BJ (cell line): ENCODE measurements at places on chromosomes 13 and 19. TPM values are rescaled to one million over a fixed set of nuclear protein-coding genes. Genes with fewer than 3 reads are reported as not detected.

GRCh38 chr13:104411141-104411765, 1345.0 kb upstream of the SLC10A2 start:
- DNase-seq: no peak

DNA sequence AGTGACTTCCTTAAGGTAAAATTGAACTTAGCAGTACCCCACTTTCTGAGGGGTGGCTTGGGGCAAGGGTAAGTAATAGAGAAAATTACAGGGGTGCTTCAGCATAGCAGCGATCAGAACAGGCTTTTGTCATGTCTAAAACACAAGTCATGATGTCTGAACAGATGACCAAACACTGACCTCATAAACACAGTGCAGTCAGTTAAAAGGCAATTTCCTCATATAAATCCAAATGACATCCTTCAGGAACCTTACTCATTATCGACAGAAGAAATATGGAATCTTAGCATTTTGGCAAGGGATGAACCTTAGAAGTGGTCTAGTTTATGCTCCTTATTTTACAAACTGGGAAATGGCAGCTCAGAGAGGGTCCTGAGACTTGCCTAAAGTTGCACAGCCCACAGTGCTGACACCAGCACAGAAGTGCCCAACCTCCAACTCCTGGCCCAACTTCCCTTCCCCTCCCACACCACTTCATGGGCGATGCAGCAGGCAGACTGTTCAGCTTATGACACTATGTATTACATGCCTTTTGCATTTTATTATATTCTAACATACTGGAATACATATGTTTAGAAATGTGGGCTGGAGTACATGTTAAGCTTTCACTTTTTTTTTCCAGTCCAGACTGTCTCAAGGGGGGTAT, 3.6 kb downstream of the GJA3 start:
- DNase-seq: no peak

- DNase-seq: no peak
Observed at GRCh38 chr19:4541114-4541805, 1.4 kb upstream of the LRG1 start.

DNA sequence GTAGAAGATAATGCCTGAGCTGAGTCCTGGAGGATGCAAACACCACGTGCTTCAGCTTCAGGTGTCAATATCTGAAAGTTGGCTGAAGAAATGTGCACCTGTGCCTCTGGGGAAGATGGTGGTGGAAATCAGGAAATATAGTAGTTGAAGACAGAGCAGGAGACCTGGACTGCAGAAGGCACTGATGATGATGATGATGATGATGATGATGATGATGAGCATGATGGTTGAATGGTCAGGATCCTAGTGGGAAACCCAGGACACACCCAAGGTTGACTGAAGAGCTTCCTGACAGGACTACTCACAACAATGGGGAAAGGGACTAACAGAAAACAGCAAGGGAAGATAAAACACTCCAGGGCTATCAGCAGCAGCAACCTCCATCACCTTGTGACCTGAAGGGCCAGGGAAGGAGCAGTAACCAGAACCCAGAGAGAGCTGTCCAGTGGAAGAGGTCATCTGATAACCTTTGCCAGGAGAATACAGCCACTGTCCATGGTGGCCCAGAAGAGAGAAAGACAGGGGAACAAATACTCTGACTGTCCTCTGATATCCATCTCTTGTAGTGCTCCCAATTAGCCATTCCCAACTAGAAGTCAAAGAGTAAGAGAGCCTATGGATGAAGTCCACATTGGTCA, 170.3 kb downstream of the TSHZ3 start:
- DNase-seq: no peak

- no peak for DNase-seq
Observed at GRCh38 chr13:74570834-74571233, 436.6 kb upstream of the KLF12 start.

DNA sequence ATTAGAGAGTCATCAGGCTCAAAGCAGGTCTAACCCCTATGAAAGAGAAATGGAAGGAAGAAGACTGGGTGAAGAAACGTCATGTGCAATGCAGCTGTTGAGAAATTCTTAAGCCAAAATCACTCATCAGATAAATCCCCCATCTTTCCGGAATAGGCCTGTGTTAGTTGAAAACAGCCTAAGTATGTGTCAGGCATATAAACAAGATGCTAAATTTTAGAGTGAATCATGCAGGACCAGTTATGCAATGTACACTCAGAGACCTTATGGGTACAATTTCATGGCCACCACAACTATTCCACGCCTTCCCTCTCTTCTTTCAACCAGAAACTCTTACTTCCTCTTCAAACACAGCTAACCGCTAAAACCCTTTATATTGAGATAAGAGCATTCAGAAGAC, 717.7 kb upstream of the ATXN8OS start:
- no peak for DNase-seq

DNA sequence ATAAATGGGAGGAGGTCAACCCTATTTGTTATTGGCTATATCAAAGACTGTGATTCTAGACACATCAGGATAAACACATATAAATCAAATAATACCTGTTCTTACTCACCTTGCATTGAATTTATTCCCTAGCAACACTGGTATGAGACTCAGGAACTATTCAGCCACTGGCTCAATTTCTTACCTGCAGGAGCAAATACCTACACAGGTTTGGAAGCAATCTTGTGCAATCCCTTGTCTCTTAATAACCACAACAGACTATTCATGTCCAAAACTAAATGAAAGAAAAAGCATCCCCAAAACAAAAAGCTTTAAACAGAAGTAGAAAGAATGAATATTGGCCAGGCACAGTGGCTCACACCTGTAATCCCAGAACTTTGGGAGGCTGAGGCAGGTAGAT, 55.5 kb downstream of the TBC1D4 start:
- DNase-seq: no peak

GRCh38 chr13:44359983-44360375, 13.6 kb upstream of the SERP2 start:
- DNase-seq: no peak

GRCh38 chr13:53066411-53066810, 37.8 kb downstream of the OLFM4 start:
- DNase-seq: no peak

DNA sequence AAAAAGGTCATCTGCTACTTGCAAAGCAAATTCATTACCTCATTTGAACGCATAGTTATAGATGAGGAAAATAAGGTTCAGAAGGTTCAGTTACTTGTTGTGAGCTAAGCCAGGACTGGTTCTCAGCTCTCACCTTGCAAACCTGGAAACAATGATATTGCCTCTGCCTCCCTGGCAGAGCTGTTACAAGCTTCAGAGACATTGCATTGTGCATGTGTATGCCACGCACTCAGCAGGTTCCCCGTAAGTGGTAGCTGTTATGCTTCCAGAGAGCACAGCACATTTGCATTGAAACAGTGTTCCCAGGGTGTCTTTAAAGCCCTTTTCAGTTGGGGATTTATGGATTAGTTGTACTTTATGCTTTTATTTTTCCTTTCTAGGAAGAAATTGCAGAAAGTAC, 80.6 kb downstream of the DGKH start:
- no peak for DNase-seq

- DNase-seq: no peak
Observed at GRCh38 chr13:97179501-97179900, 42.6 kb upstream of the MBNL2 start.

DNA sequence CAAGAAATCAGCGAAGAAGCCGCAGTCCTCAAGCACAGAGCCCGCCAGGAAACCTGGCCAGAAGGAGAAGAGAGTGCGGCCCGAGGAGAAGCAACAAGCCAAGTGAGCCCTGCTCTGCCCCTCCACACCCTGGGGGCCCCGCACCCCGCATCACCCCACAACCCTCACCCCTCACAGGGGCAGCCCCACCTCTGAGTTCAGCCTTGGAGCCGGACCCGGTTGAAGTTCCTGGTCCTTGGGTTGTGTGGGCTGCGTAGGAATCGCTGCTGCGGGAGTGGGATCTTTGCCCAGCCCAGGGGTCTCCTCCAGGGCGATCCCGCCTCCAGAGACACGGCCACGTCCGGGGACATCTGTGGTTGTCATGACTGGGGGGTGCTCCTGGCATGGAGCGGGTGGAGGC, 22.0 kb downstream of the PLIN4 start:
- DNase-seq: no peak

- DNase-seq: no peak
Observed at GRCh38 chr13:30971575-30971974, 39.1 kb downstream of the TEX26 start.

- no peak for DNase-seq
Observed at GRCh38 chr19:51462276-51462675, 4.0 kb upstream of the SIGLEC8 start.

DNA sequence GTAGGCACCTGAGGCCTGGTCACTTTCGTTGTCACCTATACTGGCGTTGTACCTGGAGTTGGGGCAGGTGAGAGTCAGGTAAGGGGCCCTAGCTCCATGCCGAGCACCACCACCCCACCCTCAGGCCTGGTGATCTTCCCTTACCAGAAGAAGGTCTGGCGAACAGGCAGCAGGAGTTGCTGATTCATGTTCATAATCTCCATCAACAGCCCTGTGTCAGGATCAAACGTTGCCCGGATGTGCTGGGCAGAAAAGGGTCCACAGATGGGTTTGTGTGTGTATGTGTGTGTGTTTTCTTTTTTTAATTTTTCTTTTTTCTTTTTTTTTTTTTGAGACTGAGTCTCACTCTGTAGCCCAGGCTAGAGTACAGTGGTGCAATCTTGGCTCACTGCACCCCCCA, 14.3 kb downstream of the MAN2B1 start:
- no peak for DNase-seq

GRCh38 chr13:22451327-22451741, 729.4 kb upstream of the SGCG start:
- DNase-seq: no peak

DNA sequence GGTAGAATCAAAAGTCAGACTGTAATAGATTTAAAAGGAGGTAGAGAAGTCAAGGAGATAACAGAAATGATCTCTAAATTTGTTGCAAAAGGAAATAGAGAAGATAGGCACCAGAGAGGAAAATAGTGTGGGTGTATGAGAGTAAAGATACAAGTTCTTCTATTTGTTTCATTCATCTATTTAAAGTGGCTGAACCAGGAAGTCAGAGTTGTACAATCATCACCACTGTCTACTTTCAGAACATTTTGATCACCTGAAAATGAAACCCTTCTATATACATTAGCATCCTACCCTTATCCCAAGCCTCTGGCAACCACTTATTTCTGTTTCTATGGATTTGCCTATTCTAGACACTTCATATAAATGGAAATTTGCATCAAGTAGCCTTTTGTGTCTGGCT, 36.7 kb downstream of the INTS6 start:
- DNase-seq: no peak

DNA sequence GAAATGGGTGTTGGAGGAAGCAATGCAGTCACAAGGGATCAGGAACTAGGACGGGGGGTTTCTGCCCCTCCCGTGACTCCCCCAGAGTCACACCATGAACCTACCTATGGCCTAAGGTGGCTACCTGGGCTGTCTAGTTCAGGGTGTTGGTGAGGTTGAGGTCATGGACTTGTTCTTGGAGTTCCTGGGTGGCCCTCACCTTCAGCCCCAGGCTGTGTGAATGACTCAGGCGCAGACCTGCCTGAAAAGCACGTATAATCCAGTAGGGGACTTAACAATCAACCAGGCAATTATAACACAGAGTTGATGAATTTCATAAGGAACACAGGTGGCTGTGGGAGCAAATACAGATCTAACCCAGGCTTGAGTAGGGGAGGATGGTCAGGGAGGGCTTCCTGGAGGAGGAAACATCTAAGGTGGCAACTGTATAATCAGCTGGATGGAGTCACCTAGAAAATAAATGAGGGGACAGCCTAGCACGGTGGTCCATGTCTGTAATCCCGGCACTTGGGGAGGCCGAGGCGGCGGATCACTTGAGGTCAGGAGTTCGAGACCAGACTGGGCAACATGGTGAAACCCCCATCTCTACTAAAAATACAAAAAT, 25.6 kb upstream of the ADGRE1 start:
- no peak for DNase-seq

GRCh38 chr19:13225085-13225484, 74.9 kb downstream of the IER2 start:
- no peak for DNase-seq

- DNase-seq: no peak
Observed at GRCh38 chr19:32029235-32029634, 316.2 kb upstream of the ZNF507 start.

- DNase-seq: no peak
Observed at GRCh38 chr19:53942001-53942786, 20.5 kb upstream of the CACNG8 start.

GRCh38 chr13:46106839-46107371, 2.1 kb upstream of the CPB2 start:
- DNase-seq: no peak

GRCh38 chr13:99370481-99371275, 63.5 kb upstream of the GPR183 start:
- no peak for DNase-seq

GRCh38 chr13:43061496-43062280, 38.3 kb downstream of the DNAJC15 start:
- no peak for DNase-seq

DNA sequence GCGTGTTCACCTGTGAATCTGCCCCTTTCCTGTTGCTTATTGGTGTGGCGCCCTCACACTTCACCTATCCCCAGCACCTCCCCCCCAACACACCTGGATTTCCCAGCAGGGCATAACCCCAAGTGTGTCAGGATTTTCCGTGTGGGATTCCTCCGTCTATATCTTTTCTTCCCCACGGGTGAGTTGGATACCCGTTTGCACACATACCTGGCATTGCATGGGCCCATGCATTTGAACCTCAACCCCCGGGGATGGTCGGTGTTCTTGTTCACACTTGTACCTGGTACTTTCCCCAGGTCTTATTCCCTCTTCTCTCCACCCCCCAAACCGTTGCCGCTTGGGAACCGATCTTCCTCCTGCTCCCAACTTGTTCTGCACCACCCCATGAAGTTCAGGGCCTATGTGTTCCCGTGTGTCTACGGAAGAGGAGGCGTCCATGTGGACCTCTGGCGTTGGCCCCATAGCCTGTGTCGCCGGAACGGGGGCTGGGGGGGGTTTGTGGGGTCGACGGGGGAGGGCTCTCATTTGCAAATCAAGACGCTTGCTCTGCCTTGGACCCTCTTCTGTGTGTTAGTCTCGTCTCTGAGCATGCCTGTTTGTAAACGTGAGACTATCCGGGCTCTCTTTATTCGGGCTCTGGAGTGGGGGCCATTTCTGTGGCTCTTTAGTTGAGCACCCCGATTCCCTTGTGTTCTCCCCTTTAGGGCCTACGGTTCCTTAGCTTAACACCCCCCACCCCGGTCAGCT, 1.7 kb downstream of the PRR12 start:
- no peak for DNase-seq

DNA sequence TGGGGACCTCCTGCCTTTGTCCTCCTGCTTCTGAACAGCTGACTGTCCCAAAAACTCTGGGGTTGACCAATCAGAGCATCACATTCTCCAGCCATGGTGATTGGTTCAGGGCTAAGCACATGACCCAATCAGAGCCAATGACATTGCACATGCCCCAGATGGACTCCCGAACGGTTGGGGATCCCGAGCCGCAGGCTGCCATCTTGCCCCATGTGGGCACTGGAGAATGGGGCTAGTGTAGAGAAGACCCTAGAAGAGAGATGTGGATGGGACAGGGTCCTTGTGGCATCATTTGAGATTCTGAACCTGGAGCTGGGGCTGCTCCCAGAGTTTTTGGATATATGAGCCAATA, 31.3 kb upstream of the PEPD start:
- DNase-seq: no peak

- DNase-seq: no peak
Observed at GRCh38 chr13:70297189-70297616, 189.0 kb upstream of the KLHL1 start.

Gene PNMA8B
- polyA plus RNA-seq: 0.15 and 0.17 TPM in 2 replicates

Gene PRTN3
- polyA plus RNA-seq: not detected in 2 replicates

Gene CEACAM19
- polyA plus RNA-seq: 6.1 and 8.9 TPM in 2 replicates

Gene LGI4
- 0.17 and 0.25 TPM in 2 replicates for polyA plus RNA-seq

Gene CYP4F8
- not detected in 2 replicates for polyA plus RNA-seq

Gene GRK1
- 0.02 TPM in 1 of 2 replicates, not detected in the other for polyA plus RNA-seq

Gene KLK1
- polyA plus RNA-seq: 0.15 and 0.17 TPM in 2 replicates

Gene C19orf67
- polyA plus RNA-seq: not detected in 2 replicates

Gene C19orf33
- 0.28 and 0.88 TPM in 2 replicates for polyA plus RNA-seq

Gene NCAN
- polyA plus RNA-seq: not detected in 2 replicates

Gene SLC6A16
- polyA plus RNA-seq: 0.42 and 0.58 TPM in 2 replicates
